ENCODE measurements at places on chromosomes 12 and 14.

DNA sequence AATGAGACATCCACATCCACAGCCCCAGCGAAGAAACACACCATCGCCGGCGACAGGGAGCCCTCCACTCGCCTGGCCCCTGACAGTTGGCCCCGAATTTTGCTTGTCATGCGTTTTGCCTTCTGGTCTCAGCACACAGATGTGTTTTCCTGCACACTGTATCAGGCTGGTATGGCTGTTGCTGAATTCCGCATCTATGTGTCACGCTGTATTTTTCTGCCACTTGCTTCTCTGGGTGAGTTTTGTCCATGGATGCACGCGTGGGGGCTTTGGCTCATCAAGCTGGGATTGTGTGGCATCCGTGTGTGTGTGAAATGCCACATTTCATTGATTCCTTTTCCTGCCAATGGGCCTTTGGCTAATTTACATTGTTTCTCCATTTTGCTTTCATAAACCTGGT, 26.5 kb downstream of the ARL6IP4 start:
- no peak for DNase-seq

DNA sequence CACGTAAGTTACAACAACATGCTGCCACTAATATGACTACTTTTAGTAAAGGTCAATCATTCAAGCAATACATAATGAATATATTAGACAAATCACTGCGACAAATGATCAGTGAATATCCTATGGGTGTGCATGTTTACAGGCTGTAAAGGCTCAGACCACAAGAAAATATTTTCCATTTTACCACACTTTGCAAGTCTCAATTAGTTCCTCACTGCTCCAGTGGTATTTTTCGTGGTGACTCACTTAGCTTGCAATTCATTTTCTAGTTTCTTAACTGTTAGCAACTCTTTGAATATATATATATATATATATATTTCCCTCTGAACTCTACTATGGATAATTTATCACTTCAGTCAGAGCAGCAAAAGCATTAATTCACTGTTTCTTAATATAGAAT, 96.9 kb downstream of the EML5 start:
- DNase-seq: no peak

DNA sequence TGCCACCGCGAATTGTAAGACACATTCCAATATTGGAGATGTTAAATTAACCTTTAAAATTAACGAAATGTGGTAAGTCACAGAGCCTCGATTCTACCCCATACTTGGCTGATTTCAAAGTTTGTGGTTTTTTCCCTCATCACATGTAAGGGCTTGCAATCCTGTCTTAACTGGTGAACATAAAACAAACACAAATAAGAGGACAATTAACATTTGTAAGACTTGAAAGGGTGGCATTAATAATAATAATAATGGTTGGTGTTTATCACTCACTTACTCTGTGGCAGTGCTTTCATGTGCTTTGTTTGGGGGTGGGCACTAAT, 26.6 kb downstream of the PPFIBP1 start:
- no peak for DNase-seq

DNA sequence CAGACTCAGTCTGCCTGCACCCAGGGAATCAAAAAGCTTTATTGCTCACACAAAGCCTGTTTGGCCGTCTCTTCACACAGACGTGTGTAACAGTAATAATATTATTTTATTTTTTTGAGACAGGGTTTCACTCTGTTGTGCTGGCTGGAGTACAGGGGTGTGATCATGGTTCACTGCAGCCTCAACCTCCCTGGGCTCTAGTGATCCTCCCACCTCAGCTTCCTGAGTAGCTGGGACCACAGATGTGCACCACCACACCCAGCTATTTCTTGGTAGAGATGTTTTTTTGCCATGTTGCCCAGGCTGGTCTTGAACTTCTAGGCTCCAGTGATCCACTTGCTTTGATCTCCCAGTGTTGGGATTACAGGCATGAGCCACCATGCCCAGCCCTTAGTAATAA, 88.4 kb upstream of the DCD start:
- DNase-seq: no peak

DNA sequence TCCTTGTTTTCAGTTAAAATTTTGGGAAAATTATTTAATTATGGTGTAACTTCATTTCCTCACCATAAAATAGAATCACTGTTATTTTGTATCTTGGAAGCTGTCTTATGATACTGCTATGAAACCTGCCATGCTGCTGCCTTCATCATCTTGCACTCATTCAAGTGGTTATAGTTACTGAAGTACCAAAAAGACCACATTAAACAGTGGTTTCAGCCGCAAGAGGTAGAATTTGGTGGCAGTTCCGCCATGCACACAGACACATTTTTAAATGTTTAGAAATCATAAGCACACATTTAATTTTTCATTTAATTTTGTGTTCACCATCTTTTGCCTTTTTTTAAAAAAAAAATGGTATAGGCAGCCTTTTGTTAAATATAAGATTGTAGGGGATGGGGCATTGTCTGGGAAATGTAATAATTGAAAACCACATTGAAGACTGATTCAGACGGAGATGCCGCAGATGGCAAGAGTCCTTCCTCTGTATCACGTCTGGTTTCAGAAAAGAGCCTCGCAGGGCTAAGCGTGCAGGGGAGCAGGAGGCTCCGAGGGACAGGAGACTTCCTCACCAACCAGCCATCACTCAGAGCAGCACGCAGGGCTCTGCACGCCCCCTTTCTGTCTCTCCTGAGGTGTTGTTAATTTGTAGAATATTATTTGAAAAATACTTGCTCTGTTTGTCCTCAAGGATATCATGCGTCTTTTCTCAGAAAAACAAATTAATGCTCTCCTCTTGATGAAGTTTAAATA, 115.2 kb upstream of the PELI2 start:
- no peak for DNase-seq

DNA sequence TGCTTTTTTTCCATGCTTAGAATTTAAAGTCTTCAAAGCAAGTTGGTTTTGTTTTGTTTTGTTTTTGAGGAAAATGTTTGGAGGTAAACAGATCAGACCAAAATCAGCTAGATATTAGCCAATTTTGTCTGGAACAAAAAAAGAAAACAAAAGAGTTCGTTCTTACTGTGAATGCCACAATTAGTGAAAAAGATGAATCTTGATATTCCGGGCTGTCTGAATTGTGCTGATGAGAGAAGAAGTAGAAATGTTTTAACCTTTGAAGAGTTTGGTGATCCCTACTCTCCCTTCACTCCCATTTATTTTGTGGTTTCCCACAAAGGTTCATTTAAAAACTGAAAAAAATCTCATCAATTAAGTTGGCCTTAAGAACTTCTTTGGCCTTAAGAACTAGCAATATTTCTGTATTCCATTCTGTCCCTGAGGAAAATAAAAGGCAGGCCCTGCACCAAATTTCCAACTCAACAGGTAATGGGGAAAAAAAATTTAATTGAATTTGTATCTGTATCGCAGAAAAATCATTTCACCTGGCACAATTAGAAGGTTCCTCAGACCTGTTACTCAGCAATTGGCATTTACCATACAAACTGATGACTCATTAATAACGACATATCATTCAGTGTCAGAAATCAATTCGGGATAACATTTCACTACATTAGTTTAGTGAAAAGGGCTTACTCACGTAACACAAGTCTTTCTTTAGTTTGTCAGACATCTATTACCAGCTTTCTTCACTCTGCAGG, 562 bp upstream of the GLIPR1L2 start:
- no peak for DNase-seq

DNA sequence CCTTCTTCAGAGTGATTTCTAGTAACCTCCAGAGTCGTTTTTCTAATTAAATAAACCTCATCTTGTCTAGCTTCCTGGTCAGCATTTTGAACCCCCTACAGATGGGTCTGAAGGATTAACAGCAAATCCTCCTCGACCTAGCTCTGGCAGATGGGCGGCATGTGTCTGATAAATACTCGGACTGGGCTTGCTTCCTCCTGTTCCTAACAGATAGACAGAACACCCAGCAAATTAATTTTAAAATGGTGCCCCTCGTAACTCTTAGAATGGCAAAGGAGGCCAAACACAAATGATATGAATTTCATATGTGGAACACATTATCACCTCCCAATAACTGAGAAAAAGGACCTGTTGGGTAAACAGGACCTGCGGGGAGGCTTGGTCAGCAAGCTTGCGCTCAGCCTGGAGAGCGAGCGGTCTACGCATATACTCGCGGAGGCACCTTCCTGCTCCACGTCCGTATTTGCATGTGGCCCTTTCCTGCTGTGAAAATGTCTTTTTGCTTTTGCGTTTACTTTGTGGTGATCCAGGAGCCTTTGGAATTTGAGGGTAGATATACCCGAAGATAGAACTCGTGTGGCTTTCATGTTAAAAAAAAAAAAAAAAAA, 79.6 kb downstream of the OTX2 start:
- no peak for DNase-seq

GRCh38 chr12:44285321-44285960, 449.6 kb downstream of the TMEM117 start:
- DNase-seq: no peak
